ENCODE measurements at places on chromosomes 11 and 22.

GRCh38 chr11:61860054-61860903 lies 31.1 kb downstream of the FADS3 start:
- DNase-seq, result no peak

GRCh38 chr11:73939096-73939495 lies 11.7 kb upstream of the DNAJB13 start:
- no peak for DNase-seq

DNA sequence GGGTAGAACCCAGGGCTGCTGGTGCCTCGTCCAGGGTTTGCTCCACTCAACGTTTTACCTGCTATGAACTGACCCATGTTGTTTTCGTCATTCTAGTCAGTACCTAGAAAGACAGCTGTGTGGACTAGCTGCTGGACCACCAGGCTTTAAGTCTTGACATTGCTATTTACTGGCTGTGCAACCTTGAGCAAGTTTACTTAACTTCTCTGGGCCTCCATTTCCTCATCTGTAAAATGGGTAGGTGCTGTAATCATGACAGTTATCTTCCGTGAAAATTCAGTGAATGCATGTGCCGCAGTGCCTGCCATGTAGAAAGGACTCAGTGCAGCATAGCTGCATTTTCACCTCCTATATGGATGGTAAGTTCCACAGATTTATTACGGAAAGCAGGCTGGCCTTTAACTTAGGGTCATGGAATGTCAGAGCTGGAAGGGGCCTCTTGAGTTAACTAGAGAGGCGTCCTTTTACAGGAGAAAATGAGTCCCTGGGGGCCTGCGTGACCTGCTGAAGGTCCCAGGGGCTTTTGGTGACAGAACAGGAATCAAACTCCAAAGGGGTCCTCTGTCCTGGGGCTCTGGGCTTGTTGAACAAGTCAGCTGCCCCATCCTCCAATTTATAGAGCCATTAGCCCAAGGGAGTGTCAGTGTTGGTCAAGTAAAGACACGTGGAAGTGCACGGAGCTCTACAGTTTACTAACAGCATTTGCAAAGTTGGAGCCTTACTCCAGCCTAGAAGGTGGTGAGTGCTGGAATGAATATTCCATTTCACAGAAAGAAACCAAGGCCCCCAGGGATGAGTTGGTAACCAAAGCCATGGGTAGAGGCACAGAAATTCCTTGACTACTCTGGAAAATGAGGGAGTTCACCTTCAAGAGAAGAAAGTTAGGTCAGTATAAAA lies 12.0 kb upstream of the MALAT1 start:
- DNase-seq, result no peak

- DNase-seq, result no peak
Observed at GRCh38 chr11:113715882-113716625, 9.9 kb upstream of the TMPRSS5 start.

GRCh38 chr11:110433393-110434333 lies 3.9 kb downstream of the FDX1 start:
- no peak for DNase-seq

- no peak for DNase-seq
Observed at GRCh38 chr11:34417202-34417601, 21.5 kb upstream of the CAT start.

DNA sequence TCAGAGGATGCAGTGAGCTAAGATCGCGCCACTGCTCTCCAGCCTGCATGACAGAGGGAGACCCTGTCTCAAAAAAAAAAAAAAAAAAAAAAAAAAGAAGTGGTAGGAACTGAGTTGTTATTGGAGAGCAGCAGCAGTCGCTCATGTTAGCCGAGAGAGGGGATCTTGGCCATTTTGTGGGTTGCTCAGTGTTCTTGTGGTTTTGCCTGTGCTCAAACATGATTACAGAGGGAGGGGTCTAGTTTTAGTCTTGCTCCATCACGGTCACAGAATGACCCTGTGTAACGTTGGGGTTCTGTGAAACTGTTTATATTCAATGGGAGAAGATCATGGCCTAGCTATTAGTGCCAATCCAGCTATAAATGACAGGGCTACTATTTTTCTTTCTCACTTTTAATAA lies 1.9 kb downstream of the DPAGT1 start:
- no peak for DNase-seq

GRCh38 chr11:75505916-75506692 lies 19.6 kb downstream of the GDPD5 start:
- DNase-seq, result no peak

- DNase-seq, result no peak
Observed at GRCh38 chr22:37340331-37341262, 58.3 kb downstream of the CYTH4 start.

DNA sequence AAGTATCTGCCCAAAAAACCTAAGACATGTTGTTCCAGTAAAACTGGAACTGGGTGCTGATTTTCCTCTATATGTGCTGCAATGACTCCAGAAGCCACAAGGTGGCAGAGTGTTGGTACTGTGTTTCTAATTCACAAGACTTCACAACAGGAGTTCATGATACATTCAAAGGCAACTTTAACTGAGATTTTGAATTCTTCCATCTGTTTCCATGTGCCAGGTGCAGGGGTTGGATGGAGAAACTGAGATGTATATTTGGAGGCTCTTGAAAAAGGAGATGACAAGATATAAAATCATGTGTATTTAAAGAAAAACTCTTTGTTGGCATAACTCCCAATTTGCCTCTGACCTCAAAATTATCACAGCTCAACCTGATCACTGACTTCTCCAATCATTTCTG lies 1098.6 kb upstream of the CCDC90B start:
- no peak for DNase-seq

- no peak for DNase-seq
Observed at GRCh38 chr11:2837096-2837601, 48.4 kb downstream of the CDKN1C start.

DNA sequence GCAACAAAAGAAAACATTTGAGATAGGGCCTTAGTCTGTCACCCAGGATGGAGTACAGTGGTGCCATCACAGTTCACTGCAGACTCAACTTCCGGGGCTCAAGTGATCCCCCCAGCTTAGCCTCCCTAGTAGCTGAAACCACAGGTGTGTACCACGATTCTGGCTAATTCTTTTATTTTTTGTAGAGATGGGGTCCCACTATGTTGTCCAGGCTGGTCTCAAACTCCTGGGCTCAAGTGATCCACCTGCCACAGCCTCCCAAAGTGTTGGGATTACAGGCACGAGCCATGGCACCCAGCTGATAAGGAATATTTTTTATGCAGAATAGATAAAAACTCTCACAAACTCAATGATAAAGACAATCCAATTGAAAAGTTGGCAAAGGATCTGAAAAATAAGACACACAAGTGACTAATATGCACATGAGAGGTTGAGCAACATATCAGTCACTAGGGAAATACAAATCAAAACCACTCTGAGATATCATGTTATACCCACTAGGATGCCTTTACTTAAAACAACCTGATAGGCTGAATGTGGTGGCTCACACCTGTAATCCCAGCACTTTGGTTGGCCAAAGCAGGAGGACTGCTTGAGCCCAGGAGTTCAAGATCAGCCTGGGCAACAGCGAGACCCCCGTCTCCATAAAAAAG lies 33.9 kb upstream of the CLTCL1 start:
- no peak for DNase-seq

- DNase-seq, result no peak
Observed at GRCh38 chr22:50232481-50233151, 12.2 kb downstream of the TUBGCP6 start.

- DNase-seq, result no peak
Observed at GRCh38 chr11:75279273-75279672, 38.7 kb downstream of the TPBGL start.

GRCh38 chr11:67373648-67374570 lies 511 bp upstream of the CLCF1 start:
- peak; percentile 51 for DNase-seq

- DNase-seq, result no peak
Observed at GRCh38 chr11:94469416-94469815, 24.2 kb downstream of the MRE11 start.

GRCh38 chr11:75333807-75334140 lies 17.7 kb downstream of the ARRB1 start:
- no peak for DNase-seq

- DNase-seq, result no peak
Observed at GRCh38 chr11:79544361-79544760, 103.5 kb upstream of the TENM4 start.

GRCh38 chr11:43833657-43834073 lies 47.0 kb upstream of the ALKBH3 start:
- no peak for DNase-seq

GRCh38 chr11:107180236-107180635 lies 162.0 kb upstream of the GUCY1A2 start:
- no peak for DNase-seq

DNA sequence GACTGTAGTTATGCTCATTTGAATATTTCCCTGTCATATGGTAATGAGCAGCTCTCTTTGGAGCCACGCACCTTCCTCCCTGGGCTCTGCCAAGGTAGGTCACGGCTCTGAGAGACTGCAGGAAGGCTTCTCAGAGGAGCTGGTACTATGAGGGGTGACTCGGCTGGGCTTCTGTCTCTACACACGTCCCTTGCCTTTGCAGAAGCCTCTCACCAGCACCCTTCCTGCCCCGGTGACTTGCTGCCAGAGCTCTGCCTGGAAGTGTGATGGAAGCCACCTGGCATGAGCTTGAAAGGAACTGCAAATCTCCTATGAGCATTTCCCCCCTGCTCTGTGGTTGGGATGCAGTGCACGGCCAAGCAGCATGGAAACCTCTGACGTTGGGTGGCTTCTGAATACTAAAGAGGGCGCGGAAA lies 74.2 kb downstream of the KIRREL3 start:
- DNase-seq, result no peak

- no peak for DNase-seq
Observed at GRCh38 chr11:1520663-1521267, 34.2 kb upstream of the MOB2 start.

- DNase-seq, result no peak
Observed at GRCh38 chr11:27812341-27812740, 112.1 kb upstream of the BDNF start.

DNA sequence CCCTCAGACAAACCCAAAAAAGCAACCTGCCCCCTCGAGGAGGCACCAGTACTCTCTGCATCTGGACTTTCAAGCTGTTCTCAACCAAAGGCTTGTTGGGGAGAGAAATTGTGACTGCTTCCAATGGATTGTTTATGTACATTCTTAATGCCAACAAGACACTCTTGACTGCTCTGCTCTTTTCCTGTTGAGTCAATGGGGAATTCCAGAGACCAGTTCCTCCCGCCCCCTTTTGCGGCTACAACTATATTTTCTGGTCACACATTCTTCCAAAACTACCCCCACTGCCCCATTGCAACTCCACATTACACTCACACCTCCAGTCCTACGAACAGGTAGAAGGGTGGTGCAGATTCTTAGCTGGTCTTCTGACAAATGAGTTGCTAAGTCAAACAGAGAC lies 187.0 kb downstream of the DSCAML1 start:
- DNase-seq, result no peak

GRCh38 chr11:78645226-78646202 lies 70.8 kb upstream of the NARS2 start:
- DNase-seq, result no peak

GRCh38 chr22:47063071-47063509 lies 300.6 kb downstream of the TBC1D22A start:
- DNase-seq, result no peak

DNA sequence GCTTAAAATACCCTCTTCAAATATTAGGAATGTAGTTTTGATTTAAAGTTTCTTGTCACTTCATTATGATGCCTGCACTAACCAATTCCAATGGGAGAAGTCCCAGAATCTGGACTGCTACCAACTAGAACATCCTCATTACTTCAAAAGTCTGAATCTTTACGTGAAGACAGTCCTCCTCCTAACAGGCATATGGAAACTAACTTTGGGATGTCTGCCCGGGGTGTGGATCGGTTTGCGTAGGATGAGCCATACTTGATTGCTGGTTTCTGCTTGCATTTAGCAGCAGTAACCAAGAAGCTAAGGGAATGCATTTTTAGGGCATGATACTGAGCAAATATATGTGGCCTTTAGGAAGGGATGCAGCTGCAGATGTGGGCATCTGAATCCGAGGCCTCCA lies 177.1 kb downstream of the LRRC4C start:
- no peak for DNase-seq

- peak; percentile 66 for DNase-seq
Observed at GRCh38 chr11:250740-251299, 14.0 kb downstream of the PSMD13 start.

- no peak for DNase-seq
Observed at GRCh38 chr11:81644239-81644840, 1089.3 kb downstream of the FAM181B start.

GRCh38 chr22:30309951-30310741 lies 16.6 kb downstream of the TBC1D10A start:
- DNase-seq, result no peak

DNA sequence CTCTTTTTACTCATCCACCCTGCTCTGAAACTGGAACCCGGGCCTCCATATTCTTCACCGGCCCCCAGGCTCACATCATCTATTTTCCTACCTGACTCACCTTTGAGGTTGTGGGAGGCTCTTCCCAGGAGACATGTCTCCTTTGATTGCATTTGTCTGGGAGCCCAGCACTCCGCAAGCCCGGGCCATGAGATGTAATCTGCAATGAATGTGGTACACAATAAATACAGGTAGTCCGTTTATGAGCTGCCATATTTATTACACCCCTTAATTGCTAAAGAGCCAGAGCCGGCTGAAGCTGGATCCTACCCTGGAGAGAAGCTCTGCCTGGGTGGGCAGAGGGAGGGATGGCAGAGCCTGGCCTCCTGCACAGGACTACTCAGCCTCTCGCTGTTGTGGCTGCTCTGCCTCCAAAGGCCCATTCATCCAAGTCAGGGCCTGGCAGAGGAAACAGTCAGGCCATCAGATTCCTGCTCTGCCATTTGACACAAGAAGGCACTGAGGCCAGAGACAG lies 49.5 kb downstream of the TP53I11 start:
- DNase-seq, result no peak

DNA sequence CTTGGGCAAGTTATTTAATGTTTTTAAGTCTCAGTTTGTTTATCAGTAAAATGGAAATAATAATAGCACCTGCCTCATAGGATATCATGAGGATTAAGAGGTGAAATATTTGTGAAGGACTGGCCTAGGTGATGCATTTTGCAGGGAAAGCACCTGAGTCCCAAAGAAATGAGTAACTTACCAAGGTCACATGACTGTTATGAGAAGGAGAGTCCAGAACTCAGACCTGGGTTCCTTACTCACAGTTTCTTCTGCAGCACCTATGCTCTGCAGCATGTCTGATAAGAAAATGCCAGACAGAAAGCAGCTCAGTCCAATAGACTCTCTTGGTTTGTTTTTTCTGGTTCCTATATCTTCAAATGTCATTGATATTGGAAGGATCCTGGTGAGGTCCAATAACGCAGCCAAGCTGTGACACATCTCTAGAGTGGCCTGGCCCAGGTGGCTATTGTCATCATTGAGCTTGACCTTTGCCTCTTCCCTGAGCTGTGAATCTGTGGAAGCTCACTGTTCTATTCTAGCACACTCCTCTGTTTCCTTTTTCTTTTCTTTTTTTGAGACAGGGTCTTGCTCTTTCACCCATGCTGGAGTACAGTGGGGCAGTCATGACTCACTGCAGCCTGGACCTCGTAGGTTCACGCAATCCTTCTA lies 174.7 kb upstream of the NAV2 start:
- no peak for DNase-seq

- DNase-seq, result no peak
Observed at GRCh38 chr22:31503211-31503964, 7.1 kb downstream of the SFI1 start.
